GM23248 (cell line): ENCODE measurements at places on chromosomes 5 and 9. TPM values are rescaled to one million over a fixed set of nuclear protein-coding genes. Genes with fewer than 3 reads are reported as not detected.
A peak's percentile ranks its signal among the peaks of the same experiment; 100 is the strongest.

- H3K4me1 ChIP-seq, result no peaks in the 10 kb centered on the region
- H3K4me3 ChIP-seq, result no peak overlapping the region
- DNase-seq, result no peak
- no peaks in the 10 kb centered on the region for H3K27me3 ChIP-seq
Observed at GRCh38 chr5:176334031-176334770, 27.4 kb downstream of the KIAA1191 start.

- no peaks in the 10 kb centered on the region for H3K36me3 ChIP-seq
- H3K27me3 ChIP-seq, result peaks cover 28% of the 10 kb centered on the region
- H3K4me1 ChIP-seq, result no peaks in the 10 kb centered on the region
- no peak overlapping the region for H3K4me3 ChIP-seq
Observed at GRCh38 chr9:38129366-38129765, 60.3 kb upstream of the SHB start.

Gene SLCO6A1
- total RNA-seq, result not detected in 2 replicates

DNA sequence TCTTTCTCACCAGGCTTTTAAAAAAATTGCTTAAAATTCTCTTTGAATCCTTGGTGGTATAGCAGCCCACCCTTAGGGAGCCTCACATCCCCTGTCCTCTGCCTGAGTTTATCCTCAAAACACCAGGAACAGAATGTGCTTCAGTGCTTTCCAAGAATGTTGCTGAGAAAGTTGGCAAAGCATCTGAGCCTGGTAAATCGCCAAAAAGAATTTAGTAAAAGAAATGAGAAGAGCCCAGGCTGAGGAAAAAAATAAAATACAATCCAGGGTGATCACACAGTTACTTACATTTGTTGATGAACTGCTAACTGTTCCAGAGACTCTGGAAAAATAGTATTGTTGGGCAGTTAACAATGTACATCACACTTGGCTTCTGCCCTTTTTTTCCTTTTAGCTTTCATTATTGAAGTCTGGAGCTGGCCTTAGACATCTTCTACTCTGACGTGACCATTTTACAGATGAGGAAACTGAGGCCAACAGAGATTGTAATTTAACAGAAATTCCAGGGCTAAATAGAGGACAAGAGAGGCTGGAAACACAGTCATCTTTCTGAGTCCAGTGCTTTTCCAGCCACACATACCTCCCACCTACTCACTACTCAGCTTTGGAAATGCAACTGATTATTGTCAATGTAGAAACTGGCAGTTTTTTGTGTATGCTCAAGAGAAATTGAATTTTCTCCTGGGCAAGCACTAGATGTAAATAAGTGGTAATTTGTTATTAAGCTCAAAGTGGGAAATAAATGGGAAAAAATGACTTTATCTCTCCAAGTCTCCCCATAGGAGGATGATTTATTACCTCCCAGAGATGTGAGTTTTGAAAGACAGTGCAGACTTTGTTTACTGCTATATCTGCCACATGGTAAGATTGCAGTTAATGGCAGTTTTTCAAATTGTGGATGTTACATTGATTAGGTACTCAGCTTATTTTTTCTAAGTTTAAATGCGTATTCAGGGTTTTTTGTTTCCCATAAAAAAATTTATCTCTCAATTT lies 86.7 kb upstream of the ALDH1A1 start:
- H3K4me1 ChIP-seq, result peaks cover 16% of the 10 kb centered on the region
- DNase-seq, result peak; percentile 38
- H3K27ac ChIP-seq, result no peak overlapping the region

- no peak overlapping the region for H3K27ac ChIP-seq
- H3K4me1 ChIP-seq, result no peaks in the 10 kb centered on the region
Observed at GRCh38 chr5:1336749-1337488, 8.0 kb downstream of the CLPTM1L start.

GRCh38 chr5:159913501-159913900 lies 2.8 kb upstream of the ADRA1B start:
- H3K27me3 ChIP-seq, result no peaks in the 10 kb centered on the region
- no peak for DNase-seq

Gene SLC25A2
- total RNA-seq, result not detected in 2 replicates

DNA sequence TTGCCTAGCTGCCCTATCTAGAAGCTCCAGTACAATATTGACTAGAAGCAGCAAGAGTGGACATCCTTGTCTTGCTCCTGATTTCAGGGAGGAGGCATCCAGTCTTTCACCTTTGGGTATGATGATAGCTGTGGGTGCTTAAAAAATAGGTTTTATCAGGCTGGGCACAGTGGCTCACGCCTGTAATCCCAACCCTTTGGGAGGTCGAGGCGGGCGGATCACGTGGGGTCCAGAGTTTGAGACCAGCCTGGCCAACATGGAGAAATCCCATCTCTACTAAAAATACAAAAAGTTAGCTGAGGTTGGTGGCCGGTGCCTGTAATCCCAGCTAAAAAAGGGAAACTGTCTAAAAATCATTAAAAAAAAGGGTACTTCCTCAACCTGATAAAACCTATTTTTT lies 2.0 kb upstream of the CAMSAP1 start:
- no peaks in the 10 kb centered on the region for H3K27me3 ChIP-seq
- peaks cover 15% of the 10 kb centered on the region for H3K36me3 ChIP-seq
- H3K4me1 ChIP-seq, result peaks cover 27% of the 10 kb centered on the region
- no peak for DNase-seq

DNA sequence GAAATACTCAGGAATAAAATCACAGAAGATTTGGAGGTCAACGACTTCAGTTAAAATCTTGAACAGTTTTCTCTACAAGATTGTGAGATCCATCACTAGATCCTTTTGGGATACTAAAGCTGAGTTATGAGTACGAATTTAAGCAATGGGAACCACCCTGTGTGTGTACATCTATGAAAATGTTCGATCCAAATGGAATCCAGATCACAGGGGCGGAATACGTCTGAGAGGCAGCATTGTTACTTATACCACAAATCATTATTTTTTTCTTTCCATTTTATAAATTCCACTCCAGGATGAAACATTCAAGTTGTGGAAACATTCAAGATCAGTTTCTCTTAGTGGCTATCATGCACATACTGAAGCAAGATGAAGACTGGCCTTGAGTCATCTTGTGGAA lies 239.3 kb upstream of the PAPPA start:
- H3K27ac ChIP-seq, result no peak overlapping the region
- DNase-seq, result no peak
- H3K36me3 ChIP-seq, result no peaks in the 10 kb centered on the region
- no peaks in the 10 kb centered on the region for H3K27me3 ChIP-seq
- H3K4me3 ChIP-seq, result no peak overlapping the region

- H3K27ac ChIP-seq, result no peak overlapping the region
- no peaks in the 10 kb centered on the region for H3K4me1 ChIP-seq
- H3K4me3 ChIP-seq, result no peak overlapping the region
- H3K27me3 ChIP-seq, result no peaks in the 10 kb centered on the region
- DNase-seq, result no peak
Observed at GRCh38 chr5:53445569-53445968, 34.9 kb upstream of the FST start.

- no peak overlapping the region for H3K27ac ChIP-seq
- H3K4me1 ChIP-seq, result no peaks in the 10 kb centered on the region
- H3K27me3 ChIP-seq, result peaks cover 25% of the 10 kb centered on the region
Observed at GRCh38 chr9:132993511-132993939, 15.0 kb downstream of the GFI1B start.

DNA sequence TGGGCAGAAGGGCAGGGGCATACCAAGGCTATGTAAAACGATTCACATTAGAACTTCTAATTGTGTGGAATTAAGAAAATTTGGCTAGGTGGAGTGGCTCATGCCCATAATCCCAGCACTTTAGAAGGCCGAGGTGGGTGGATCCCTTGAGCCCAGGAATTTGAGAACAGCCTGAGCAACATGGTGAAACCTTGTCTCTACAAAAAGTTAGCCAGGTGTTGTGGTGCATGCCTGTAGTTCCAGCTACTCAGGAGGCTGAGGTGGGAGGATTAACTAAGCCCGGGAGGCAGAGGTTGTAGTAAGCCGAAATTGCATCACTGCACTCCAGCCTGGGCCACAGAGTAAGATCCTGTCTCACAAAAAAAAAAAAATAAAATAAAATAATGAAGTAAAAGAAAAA lies 65.2 kb downstream of the LIX1 start:
- no peaks in the 10 kb centered on the region for H3K36me3 ChIP-seq
- H3K4me1 ChIP-seq, result peaks cover 6% of the 10 kb centered on the region; the same call in 1 of the 2 replicates
- 0 out of 2 replicates have a peak, but pooled peaks cover 3% of the 10 kb centered on the region for H3K27me3 ChIP-seq
- no peak for DNase-seq

Gene CHSY3
- 2.4 and 4.2 TPM in 2 replicates for total RNA-seq

- H3K27me3 ChIP-seq, result 0 out of 2 replicates have a peak, but pooled peaks cover 6% of the 10 kb centered on the region
- H3K27ac ChIP-seq, result no peak overlapping the region
- no peaks in the 10 kb centered on the region for H3K4me1 ChIP-seq
- H3K4me3 ChIP-seq, result no peak overlapping the region
Observed at GRCh38 chr5:136375920-136376319, 10.6 kb upstream of the TRPC7 start.

- 0 out of 2 replicates have a peak, but pooled peaks cover 4% of the 10 kb centered on the region for H3K4me1 ChIP-seq
- no peak for DNase-seq
- H3K4me3 ChIP-seq, result peak overlapping the region; percentile 73; the same call in 1 of the 2 replicates
- peaks cover 81% of the 10 kb centered on the region for H3K27me3 ChIP-seq
- no peak overlapping the region for H3K27ac ChIP-seq
Observed at GRCh38 chr5:141701360-141702119, 19.5 kb upstream of the ARAP3 start.

Gene SPINK13
- not detected in 2 replicates for total RNA-seq

DNA sequence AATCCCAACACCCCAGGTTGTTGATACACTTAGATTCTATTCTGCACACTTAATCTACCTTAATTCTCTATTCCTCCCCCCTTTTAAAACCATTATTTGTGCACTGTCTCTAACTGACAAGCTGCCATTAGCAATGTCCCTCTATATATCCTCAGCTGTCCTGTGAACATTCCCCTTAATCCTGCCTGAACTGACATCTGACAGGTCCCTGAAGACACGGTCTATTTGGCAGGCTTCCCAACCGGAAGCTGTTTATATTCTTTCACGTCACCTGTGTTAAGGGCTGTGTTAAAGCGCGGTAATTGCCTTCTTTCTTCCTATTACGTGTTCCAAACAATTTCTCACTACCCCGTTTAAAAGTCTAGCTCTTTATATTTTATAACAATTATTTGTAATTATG lies 277.3 kb downstream of the CDH9 start:
- no peaks in the 10 kb centered on the region for H3K27me3 ChIP-seq
- DNase-seq, result no peak
- no peaks in the 10 kb centered on the region for H3K4me1 ChIP-seq
- no peaks in the 10 kb centered on the region for H3K36me3 ChIP-seq
- no peak overlapping the region for H3K27ac ChIP-seq
- H3K4me3 ChIP-seq, result no peak overlapping the region

GRCh38 chr9:91195372-91196012 lies 166.2 kb downstream of the AUH start:
- peaks cover 45% of the 10 kb centered on the region for H3K4me1 ChIP-seq
- no peaks in the 10 kb centered on the region for H3K36me3 ChIP-seq
- H3K27me3 ChIP-seq, result no peaks in the 10 kb centered on the region
- DNase-seq, result no peak
- H3K4me3 ChIP-seq, result no peak overlapping the region

DNA sequence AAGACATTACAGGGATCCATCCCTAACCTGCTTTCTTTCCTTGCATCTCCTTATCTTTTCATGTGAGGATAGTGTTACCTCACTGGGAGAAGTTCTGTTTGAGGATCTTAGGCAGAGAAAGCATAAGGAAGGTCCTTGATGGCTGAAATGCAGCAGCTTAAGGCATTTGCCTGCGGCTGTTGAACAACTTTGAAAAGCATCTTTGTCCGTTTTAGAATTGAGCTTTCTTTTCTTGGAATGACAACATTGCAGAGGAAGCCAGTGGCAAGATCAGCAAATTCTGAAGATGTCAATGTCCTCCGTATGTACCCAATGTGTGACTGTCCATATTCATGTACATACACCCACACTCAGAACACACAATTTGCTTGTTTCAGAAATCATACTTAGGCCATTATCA lies 436.2 kb downstream of the GABRG2 start:
- H3K36me3 ChIP-seq, result no peaks in the 10 kb centered on the region
- no peak for DNase-seq
- no peaks in the 10 kb centered on the region for H3K4me1 ChIP-seq
- no peak overlapping the region for H3K4me3 ChIP-seq

GRCh38 chr5:178334861-178335260 lies 102.3 kb upstream of the PHYKPL start:
- no peaks in the 10 kb centered on the region for H3K4me1 ChIP-seq
- H3K36me3 ChIP-seq, result no peaks in the 10 kb centered on the region
- H3K4me3 ChIP-seq, result no peak overlapping the region
- no peak overlapping the region for H3K27ac ChIP-seq
- no peak for DNase-seq

- no peaks in the 10 kb centered on the region for H3K36me3 ChIP-seq
- no peak overlapping the region for H3K4me3 ChIP-seq
- no peak overlapping the region for H3K27ac ChIP-seq
- DNase-seq, result no peak
- H3K27me3 ChIP-seq, result no peaks in the 10 kb centered on the region
- H3K4me1 ChIP-seq, result no peaks in the 10 kb centered on the region; the same call in 1 of the 2 replicates
Observed at GRCh38 chr9:76112151-76112550, 221.7 kb downstream of the PCSK5 start.

- no peaks in the 10 kb centered on the region for H3K4me1 ChIP-seq
- peak overlapping the region; percentile 43; the same call in 1 of the 2 replicates for H3K27ac ChIP-seq
- no peaks in the 10 kb centered on the region for H3K36me3 ChIP-seq
- DNase-seq, result peak; percentile 87
Observed at GRCh38 chr9:97237951-97238889, 69.2 kb upstream of the CCDC180 start.

- no peaks in the 10 kb centered on the region for H3K27me3 ChIP-seq
- no peak for DNase-seq
Observed at GRCh38 chr9:113995963-113996362, 82.1 kb downstream of the AMBP start.

Gene PDLIM7
- 320 and 357 TPM in 2 replicates for total RNA-seq

DNA sequence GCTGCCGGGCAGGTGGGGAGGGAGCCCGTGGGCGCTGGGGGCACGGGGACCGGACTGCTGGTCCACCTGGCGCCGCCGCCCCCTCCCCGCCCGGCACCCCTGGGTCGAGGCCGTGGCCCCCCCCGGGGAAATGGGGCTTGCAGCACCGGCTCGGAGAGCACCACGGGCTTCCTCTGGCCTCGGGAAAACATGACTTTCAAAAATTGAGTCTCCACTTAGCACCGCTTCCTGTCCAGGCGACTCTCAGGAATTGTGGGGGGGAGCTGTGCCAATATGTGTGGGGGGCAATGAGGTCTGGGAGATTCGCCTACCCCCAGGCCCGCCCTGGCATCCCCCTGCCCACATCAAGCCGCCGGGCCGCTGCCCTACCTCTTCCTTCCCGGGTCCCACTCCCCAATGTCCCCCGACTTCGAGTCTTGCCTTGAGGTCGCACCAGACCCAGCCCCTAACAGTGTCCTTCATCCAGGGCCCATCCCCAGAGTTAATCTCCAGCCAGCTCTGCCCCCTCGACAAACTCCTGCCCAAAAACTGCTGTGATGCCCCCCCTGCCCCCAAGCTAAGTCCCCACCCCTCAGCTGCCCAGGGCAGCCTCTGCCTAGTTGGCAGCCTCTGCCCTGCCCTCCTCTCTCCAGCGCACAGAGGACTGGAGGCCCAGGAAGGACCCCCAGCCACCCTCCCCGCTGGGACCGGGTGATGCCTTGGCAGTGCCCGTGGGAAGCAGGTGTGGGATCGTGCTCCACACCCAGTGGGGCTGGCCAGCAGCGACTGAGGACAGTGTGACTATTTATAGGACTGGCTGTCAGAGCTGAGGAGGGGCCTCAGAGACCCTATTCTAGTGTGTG lies 3.9 kb downstream of the EGFL7 start:
- DNase-seq, result peak; percentile 48
- peak overlapping the region; percentile 43; the same call in 1 of the 2 replicates for H3K4me3 ChIP-seq
- no peak overlapping the region for H3K27ac ChIP-seq
- no peaks in the 10 kb centered on the region for H3K4me1 ChIP-seq
- H3K36me3 ChIP-seq, result no peaks in the 10 kb centered on the region

- no peaks in the 10 kb centered on the region for H3K27me3 ChIP-seq
- peaks cover 48% of the 10 kb centered on the region for H3K4me1 ChIP-seq
- H3K36me3 ChIP-seq, result no peaks in the 10 kb centered on the region
- DNase-seq, result peak; percentile 96
Observed at GRCh38 chr5:137201876-137202275, 297.2 kb downstream of the SPOCK1 start.
